B cell (primary cell): ENCODE measurements at places on chromosomes 5 and 9.

- DNase-seq, result no peak
These were observed 41.6 kb upstream of the PDE8B start for GRCh38 chr5:77168879-77169244.

DNA sequence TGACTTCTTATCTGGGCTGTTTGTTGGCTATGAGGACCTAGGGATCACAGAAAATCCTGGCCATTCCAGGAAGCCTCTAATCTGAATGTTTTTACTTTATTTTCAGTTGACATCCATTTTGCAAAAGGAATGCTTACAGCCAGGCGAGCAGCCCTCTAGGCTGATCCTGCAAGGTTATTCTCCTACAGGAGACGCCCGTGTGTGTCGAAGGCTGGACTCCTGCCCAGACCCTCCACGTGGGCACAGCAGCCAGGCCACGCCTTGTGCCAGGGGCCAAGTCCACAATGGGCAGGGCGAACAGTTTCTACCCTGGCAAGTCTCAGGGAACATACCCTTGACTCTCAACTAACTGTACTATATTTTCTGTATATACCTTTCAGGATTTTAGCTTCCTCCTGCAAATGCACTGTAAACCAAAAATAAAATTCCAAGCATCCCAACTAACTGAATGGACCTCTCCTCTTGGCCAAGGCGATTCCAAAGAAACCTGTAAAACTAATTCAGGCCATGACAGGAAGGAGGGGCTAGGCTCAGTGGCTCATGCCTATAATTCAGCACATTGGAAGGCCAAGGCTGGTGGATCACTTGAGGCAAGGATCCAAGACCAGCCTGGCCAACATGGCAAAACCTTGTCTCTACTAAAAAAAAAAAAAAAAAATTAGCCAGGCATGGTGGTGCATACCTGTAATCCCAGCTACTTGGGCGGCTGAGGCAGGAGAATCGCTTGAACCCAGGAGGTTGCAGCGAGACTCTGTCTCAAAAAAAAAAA lies 5.7 kb downstream of the CMBL start:
- DNase-seq, result no peak

GRCh38 chr5:111392181-111392580 lies 120.2 kb downstream of the STARD4 start:
- no peak for DNase-seq

DNA sequence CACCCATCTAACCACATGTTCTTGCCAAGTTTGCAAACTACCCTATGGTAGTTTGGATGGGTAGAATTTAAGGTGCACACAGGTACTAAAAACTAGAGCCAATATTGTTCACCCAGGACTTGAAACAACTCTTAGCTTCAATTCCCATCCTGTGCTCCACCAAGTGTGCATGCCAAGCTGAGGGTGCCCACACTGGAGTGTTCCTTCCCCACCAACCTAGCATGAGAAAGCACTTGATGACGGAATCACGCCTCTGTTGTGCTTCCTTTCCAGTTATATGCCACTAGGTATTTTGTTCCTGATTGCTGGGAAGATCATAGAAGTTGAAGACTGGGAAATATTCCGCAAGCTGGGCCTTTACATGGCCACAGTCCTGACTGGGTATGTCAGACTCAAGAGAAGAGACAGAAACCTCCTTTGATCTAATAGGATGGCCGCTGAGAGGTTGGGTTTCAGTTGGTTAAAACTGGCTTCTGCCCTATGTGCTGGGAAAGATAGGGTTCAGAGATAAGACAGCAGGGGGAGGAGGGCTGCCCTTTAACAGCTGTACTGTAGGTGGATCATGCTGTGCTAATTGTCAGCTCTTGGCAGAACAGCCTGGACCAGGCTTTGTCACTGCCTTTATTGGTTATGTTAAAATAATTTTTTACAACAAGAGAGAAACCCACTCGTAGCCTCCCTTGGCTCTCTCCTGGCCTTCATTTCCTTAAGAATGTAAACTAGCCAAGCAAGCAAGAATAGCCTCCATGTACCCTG lies 83.5 kb downstream of the SLC1A1 start:
- DNase-seq, result no peak

DNA sequence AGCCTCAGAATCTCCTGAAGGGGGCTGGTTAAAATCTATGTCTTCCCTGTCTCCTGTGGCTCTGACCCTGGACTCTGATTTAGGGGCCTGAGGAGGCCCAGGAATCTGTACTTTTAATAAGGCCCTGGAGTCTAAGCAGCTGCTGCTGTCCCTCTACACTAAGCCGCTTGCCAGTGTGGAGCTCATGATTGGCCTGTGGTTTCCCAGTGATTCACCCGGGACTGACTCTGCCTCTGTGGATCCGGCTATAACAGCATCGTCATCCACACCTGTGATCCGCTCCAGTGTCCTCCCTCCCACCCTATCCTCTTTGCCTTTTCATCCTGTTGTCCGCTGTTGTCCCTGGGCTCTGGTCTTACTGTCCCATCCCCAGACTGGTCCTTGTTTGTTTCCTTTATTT lies 3.7 kb downstream of the SLC31A2 start:
- no peak for DNase-seq

DNA sequence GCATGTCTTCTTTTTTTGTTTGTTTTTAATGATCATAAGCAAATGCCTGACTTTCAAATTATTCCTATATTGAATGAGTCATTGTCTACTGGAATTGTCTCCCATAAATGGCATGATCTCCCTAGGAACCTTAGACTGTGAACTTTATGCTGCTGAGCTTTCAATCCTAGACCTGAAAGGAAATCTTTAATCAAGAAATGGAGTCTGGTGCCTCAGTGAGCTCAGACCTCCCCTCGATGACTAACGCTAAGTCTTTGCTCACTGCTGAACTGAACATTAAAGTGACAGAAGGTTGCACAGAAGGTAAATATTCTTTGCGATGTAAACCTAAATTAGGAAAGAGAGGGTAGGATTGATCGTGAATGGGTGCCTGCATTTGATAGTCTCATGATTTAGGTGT lies 745.2 kb upstream of the WWC1 start:
- DNase-seq, result no peak

DNA sequence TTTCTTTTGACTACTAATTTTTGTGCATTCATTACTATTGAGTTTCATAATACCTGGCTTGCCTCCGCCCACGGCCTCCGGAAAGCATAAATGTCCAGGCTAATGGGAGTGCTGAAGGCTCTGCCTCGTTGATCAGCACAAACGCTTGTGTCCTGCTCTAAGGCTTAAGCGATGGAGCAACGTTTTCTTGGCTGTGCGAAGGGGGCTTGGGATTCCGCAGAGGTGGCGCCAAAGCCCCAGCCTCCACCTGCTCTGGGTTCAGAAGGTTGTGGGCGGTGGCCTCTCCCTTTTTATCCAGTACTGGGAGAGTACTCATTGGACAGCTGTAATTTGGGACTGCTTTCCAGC lies 19.7 kb downstream of the ANXA2R start:
- DNase-seq, result no peak

GRCh38 chr5:44334622-44335021 lies 54.6 kb downstream of the FGF10 start:
- no peak for DNase-seq

DNA sequence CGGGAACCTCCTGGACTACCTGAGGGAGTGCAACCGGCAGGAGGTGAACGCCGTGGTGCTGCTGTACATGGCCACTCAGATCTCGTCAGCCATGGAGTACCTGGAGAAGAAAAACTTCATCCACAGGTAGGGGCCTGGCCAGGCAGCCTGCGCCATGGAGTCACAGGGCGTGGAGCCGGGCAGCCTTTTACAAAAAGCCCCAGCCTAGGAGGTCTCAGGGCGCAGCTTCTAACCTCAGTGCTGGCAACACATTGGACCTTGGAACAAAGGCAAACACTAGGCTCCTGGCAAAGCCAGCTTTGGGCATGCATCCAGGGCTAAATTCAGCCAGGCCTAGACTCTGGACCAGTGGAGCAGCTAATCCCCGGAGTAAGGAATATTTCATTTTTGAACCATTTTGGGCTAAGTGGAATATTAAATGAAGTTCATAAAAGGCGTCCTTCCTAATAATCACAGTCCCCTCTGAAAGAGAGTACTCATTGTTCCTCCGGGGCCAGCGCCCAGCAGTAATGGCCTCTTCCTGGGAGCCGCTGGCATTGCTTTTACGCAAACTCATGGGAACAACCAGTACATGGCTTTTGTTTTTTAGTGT lies 23.6 kb downstream of the QRFP start:
- no peak for DNase-seq

DNA sequence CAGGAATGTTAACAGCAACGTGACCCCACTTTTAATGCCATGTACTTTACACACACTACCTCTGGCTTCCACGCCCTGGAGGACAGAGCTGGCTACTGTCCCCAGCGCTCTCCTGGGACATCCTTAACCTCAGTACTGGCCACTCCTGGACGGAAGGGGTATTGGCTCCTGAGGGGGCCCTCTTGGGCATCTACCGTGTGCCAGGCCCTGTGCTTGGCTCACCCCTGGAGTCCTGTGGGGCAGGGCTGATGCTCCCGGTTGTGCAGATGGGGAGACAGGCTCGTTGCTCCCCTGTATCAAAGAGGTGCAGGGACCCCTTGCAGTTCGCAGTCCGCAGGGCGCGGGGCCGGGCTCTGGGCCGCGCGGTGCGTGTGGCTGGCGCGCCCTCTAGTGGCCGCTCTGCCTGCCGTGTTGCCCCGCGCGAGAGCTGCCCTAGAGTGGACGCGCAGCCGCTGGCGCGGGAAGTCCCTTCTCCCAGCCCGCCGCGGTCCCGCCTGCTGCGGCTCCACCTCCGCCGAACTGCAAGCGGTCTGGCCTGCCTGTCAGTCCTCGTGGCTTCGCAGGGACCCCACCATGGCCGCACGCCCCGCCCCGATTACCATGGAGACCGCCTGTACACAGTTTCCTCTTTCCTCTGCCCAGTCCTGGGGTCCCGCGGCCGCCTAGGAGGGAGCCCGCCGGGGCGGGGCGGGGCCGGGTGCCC lies at the start of gene WDR38:
TSS of gene WDR38 (plus strand) at position 632 of the 703 bp plus-strand sequence. CDS start 72 bp downstream, outside the sequence.
- peak; percentile 88 for DNase-seq

DNA sequence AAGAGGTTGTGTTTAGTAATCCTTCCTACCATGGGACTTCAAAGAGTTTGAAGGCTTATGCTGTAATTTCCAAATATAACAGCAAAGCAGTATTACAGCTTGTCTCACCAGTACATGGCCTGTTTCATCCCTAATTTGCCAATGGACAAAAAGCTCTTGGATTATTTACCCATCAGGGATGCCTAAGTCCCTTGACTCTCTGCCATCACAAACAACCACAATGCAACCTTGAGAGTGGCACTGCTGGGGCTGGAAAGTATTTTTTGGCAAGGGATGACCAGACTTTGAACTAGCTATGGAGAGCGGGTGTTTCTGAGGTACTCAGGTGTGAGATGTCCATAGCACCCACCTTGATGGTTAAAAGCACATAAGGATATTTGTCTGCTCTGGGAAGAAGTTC lies 9.1 kb downstream of the MAMDC2 start:
- no peak for DNase-seq

GRCh38 chr5:113062869-113063508 lies 86.4 kb downstream of the DCP2 start:
- no peak for DNase-seq

DNA sequence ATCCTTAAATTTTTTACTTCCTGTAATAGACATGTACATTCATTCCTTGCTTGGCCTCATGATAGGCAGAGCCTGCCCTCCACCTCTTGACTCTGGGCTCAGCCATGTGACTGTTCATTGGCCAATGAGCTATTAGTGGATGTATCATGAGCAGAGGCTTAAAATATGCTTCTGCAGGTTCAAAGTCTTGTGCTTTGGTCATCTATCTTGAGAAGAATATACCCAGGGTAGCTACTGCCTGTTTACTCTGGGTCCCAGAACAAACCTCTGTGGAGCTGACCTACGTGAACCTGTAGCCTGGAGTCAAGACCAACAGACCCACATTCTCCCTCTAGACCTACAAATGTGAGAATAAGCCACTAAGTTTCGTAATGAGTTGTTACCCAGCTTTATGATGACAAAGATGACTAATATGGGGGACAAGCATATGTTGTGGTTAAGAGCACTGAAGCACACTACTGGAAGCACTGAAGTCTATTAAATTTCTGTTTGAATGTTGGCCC lies 244.4 kb downstream of the MAST4 start:
- DNase-seq, result peak; percentile 4
